ENCODE measurements at places on chromosomes 3 and 15.
A peak's percentile ranks its signal among the peaks of the same experiment; 100 is the strongest.

- no peak for DNase-seq
These were observed 25.4 kb downstream of the TGM4 start for GRCh38 chr3:44899683-44900367.

DNA sequence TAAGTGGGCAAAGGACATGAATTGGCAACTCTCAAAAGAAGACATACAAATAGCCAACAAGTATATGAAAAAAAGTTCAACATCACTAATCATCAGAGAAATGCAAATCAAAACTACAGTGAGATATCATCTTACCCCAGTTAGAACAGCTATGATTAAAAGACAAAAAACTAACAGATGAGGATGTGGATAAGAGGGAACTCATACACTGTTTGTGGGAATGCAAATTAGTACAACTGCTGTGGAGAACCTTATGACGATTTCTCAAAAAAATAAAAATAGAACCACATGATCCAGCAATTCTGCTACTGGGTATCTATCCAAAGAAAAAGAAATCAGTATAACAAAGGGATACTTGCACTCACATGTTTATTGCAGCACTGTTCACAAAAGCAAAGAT, 28.6 kb downstream of the NEK10 start:
- DNase-seq = no peak

DNA sequence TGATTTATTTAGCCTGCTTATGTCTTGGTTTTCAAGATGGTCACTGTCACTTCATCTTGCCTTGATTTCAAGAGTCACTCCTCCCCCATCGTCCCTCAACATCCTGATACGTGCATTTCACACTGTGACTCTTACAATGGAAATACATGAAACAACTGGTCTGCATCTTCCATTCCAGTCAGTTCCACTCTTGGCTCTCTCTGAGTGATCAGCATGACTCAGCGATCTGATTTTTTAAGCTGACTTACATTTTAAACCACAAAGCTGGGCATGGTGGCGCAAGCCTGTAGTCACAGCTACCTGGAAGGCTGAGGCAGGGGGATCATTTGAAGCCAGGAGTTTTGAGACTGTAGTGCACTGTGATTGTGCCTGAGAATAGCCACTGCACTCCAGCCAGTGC, 271.2 kb upstream of the ROPN1 start:
- DNase-seq = no peak

- peak; percentile 84 for DNase-seq
These were observed 28.0 kb downstream of the ARHGAP31 start for GRCh38 chr3:119322021-119322834.

- DNase-seq = no peak
These were observed 23.0 kb downstream of the KY start for GRCh38 chr3:134627831-134628230.

DNA sequence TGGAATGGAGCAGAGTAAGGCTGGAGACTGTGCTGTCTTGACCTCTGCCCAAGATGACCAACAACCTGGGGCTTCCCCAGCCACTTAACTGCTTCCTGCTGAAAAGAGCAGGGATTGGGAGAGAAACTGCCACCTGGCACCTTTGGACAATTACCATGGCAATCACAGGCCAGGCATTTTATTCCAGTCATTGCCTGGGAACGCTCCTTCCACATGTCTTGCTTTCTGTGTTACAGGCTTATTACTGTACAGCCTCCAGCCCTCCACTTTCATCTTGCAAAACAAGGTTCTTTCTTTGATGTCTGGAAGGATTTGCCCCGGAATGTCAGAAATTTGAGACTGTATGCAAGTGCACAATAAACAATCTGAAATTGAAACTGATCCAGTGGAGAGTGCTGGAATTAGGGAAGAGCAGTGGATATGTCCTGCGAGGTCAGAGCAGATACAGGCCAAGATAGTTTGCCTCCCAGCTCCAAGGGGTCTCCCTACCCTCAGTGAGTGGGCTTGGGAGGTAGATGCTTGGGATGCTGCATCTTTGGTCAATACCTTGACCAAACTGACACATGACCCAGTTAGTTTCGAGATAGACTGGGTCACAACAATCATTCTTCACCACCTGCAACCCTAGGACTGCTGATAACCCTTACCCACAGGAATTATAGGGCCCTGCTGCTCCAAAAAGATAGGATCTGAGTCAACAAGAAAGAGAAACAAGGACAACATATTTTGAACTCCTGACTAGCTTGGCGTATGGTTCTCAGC, 2.7 kb downstream of the PPP1R14D start:
- no peak for DNase-seq

DNA sequence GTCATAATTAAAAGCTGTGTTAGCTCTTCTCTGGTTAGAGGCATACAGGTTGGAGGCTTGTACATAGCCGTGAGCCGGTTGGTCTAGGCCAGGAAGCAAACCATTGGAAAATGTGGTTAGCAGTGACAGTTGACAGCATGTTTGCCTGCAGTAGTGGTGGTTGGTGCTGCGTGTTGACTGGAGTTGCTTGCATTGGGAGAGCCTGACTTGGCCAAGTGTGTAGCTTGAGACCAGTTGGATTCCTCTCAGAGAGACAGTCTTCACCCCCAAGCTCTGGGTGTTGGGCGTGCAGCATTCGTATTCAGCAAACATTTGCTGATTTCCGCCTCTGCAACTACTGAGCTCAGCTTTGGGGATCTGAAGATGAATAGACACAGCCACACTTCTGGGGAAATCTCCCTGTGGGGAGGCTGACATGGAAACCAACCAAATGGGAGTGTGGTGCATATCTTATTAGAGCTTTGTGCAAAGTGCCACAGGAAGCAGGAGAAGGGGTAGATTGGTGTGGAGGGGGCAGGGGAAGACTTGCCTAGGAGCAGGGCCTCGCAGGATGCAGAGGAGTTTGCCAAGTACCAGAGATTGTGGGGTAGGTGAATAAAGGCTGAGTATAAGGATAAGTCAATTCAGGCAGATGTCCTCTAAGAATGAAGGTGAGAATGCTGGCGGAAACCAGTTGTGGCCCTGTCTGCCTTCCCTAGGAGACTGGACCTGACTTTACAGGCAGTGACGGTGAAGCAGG, 83.5 kb downstream of the IGF1R start:
- no peak for DNase-seq

GRCh38 chr3:16234281-16234680, 30.5 kb downstream of the DPH3 start:
- DNase-seq = no peak

DNA sequence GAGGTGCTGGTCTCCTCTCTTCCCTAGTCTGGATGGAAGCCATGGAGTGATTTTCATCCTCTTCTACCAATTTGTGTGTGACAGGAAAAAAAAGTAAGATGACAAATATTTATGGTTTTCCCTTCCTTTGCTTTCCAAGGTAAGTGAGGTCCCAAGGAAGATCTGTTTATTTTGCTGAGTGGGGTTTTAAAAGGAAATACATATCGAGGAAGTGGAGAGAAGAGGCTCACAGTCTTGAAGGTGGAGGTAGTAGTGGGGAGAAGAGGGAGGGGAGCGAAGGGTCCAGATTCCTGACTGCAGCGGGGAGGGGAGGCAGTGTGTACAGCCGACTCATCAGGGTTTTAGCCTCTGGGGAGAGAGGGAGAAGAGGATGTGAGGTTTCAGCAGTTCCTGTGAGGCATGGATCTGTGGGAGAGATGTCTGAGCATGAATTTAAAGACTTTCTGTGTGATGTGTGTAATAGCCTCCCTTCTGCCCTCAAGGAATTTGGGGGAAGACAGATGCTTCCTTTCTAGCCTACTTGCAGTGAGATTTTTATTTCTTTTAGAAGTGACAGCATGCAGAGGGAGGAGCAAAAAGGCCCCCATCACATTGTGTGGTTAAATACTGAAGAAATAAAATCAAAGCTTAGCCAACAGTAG, 272.4 kb downstream of the THRB start:
- DNase-seq = no peak

DNA sequence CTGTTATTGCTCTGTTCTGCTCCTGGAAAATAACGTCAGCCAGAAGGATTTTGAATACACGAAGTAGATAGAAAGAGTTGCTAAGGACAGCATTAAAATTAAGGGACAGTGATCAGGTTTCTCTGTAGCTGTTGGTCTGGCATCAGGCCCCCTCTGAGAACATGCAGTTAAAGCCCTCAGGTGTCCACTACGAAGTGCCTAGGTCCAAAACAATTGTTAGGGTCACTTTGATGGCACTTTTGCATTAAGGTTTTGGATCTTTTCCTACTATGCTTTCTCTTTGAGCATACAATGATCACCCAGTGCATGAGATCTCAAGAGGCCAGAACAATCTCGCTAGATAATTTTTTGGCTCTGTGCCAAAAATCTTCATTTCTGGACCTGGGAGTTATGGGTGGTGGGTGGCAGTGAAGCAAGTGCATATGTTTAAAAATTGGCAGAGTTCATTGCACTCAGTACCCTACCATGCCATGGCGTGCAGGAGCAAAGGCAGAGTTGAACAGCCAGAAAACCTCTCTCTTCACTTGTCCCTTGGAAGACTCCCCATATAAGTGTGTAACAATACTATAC, 797.6 kb downstream of the ROBO2 start:
- no peak for DNase-seq

Measured in posterior vena cava (tissue), 2 donors.